ENCODE measurements at places on chromosomes 11 and 22.

DNA sequence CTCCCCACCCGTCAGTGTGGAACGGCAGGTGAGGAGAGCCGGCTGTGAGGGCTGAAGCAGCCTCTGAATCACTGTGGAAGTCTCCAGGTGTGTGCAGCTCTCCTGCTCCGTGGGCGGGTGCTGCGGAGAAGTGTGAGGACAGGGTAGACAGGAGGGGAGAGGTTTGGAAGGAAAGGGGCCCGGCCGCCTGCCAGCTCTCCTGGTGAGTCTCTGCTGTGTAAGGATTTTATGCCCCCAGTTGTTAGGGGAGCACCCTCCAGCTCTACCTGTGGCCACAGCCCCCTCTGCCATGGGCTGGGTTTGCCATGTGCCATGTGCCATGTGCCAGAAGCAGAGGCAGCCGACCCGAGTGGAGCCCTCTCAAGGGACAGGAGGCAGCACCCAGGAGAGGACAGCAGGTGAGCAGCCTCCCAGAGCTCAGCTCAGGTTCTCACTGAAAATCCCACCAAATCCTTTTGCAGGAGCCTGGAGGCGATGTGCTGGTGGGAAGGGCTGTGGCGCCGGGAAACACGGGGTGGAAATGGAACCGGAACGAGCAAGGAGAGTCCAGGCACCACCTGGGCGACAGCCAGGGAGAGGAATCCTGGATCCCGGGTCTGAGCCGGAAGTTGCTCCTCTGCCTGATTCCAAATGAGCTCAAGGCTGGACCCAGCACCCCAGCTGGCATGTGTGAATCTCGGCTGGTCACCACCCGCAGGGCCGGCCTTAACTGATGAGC, 804.4 kb downstream of the BRD1 start:
- no peak for DNase-seq

GRCh38 chr11:2690596-2691354, 9.0 kb downstream of the KCNQ1OT1 start:
- DNase-seq = no peak

- no peak for DNase-seq
Observed at GRCh38 chr11:116422956-116423600, 349.7 kb downstream of the BUD13 start.

GRCh38 chr11:43908191-43908590, 27.6 kb downstream of the ALKBH3 start:
- DNase-seq = no peak

DNA sequence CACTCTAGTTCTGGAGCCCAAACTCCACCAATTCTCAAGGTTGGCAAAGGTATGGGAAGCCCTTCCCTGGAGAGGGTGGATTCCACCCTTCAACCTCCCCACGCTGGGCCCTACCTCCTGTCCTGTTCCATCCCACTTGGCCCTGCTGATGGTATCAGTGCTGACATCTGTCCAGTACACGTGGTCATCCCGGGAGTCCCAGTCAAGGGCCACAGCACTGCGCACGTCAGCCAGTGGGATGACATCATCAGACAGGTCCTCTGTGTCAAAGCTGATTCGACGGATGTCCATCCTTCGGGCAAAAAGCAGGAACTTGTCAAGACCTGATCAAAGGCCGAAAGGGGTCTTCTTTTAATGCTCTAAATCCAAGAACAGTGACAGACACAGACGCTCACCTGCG, 32.1 kb downstream of the LRP4 start:
- no peak for DNase-seq

DNA sequence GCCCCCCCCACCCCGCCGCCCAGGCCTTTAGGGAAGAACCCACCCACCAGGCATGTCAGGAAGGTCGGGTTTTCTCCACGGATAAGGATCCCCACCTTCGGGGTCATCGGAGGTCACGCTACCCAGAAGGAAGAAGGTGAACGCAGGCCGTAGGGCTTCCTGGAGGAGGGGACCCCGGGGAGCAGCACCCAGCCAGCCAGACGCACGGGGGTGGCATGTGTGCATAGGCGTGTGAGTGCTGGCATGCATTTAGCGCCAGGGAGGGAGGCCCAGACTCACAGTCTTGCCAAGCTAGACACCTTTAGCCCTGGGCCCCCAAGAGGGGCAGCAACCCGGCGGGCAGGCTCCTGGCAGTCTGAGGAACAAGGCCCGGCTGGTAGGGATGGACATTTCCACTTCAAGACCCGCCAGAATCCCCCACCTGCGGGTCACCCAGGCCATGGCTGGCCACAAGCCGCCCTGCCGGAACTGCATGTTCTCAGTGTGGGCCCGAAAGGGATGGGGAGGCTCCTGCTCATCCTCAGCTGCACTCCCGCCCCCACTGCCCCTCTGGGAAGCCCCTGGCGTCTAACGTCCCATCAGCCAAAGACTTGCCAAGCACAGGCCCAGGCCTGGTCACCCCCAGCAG, 16.7 kb upstream of the PIM3 start:
- no peak for DNase-seq

GRCh38 chr11:2269601-2270321, 627 bp downstream of the ASCL2 start:
- peak; percentile 65 for DNase-seq

- DNase-seq = no peak
Observed at GRCh38 chr11:128593281-128593680, 5.9 kb upstream of the ETS1 start.

GRCh38 chr22:48489551-48490499, 1337.8 kb downstream of the BRD1 start:
- DNase-seq = no peak
